ENCODE measurements at places on chromosomes 4 and X.
A peak's percentile ranks its signal among the peaks of the same experiment; 100 is the strongest.

- no peak for DNase-seq
These were observed 51.0 kb downstream of the ADGRL3 start for GRCh38 chr4:61251129-61251528.

- no peak for DNase-seq
These were observed 16.4 kb downstream of the MCUB start for GRCh38 chr4:109576462-109576861.

DNA sequence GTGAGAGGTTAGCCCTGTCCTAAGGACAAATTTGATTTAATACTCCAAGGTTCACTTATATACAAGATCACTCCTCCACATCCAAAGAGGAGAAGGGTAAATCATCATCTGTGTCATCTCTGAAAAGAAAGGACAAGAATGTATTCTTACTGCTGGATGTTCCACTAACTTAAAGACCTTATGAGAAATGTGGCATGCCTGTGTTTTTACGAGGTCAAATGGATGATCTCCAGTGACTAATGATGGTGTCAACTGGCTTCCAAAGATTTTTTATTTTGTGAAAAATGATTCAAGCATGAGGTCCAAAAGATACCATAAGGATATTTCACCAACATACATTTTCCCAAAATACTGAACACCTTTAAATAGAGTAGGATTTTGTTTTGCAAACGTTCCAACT lies 143.4 kb downstream of the PTCHD1 start:
- no peak for DNase-seq

DNA sequence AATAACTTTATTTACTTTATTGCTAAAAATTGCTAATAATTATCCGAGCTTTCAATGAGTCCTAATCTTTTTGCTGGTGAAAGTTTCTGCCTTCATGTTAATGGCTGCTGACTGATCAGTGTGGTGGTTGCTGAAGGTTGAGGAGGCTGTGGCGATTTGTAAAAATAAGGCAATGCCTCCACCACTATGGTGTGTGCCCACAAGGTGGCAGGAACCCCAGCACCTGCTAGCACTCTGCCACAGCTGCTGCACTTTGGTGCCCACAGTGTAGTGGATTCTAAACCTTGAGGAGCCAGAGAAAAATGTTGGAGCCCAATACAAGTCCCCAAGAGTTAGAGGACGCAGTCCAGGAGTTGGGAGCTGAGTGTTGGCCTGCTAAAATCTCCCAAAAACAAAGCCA lies 1237.1 kb downstream of the PCDH19 start:
- DNase-seq: no peak

GRCh38 chrX:153414856-153415510 lies 3.7 kb downstream of the ZFP92 start:
- no peak for DNase-seq

GRCh38 chrX:18733287-18733686 lies 25.8 kb downstream of the PPEF1 start:
- DNase-seq: no peak

DNA sequence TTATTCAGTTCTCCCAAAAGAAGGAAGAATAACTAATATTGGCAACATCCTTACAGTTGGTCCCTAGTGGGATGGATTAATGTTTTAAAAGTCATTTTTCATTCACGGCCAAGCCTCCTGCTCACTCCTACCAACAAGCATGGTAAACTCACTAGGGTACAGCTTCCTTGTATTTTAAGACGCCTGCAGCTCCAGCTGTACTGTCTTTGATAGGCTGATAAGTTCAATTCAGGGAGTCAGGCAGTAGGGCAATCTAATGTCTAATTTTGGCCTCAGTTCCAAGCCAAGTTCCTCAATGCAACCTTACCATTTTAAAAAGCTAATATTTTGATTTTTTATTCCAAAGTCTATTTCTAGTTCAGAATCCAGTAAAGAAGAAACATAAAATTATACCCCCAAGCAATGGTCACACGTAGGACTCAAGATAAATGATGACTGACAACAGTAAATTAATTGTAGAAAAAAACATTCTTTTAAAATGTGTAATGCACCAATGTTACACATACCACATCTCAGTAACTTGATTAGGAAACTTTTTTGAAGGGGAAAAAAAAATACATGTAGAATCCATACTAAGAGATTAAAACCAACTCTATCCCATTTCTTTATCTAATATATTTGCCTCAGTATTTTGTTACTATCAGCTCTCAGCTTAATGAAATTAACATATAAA lies 9.3 kb downstream of the LCORL start:
- DNase-seq: no peak

- DNase-seq: no peak
These were observed at the start of gene PGRMC2 for GRCh38 chr4:128287141-128287870. Gene PGRMC2 (minus strand): TSS chr4:128287813. CDS start chr4:128287790, 23 bp downstream.

DNA sequence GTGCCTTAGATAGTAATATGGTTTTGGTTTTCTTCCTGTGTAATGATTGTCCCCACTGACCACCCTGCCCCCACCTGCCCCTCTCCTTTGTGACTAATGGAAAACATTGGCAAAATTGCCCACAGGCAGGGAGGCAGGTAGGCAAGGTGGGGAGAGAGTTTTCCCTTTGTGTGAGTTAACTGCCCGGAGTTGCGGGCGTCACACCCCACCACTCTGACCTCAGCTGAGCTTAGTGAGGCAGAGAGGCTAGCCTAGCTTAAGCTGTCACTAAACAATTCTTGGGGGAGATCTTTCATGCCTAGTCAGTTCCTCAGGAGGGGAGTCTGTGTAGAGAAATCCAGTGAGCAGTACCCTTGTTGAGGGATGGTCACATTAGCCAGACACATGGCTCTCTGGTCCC lies 245.3 kb downstream of the BCOR start:
- no peak for DNase-seq

DNA sequence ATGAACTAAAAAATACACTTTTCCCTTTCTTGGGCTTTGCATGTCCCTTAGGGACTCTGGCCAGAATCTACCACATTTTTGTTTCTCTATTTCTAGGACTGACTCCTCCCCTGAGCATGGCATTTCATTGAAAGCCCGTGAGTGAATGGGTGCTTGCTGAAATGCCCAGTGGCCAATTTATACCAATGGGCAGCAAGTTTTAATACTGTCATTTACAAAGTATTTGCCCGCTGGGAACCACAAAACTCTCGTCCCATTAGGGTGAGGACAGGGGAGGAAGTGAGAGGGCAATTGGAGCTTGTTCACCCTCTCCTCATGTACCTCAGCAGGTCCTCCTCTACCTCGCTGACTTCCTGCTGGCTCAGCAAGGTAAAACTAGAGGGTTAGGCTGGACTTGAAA lies 1.1 kb downstream of the SRPX2 start:
- DNase-seq: no peak

- DNase-seq: no peak
These were observed 35.4 kb upstream of the UGT2A3 start for GRCh38 chr4:68987007-68987406.

DNA sequence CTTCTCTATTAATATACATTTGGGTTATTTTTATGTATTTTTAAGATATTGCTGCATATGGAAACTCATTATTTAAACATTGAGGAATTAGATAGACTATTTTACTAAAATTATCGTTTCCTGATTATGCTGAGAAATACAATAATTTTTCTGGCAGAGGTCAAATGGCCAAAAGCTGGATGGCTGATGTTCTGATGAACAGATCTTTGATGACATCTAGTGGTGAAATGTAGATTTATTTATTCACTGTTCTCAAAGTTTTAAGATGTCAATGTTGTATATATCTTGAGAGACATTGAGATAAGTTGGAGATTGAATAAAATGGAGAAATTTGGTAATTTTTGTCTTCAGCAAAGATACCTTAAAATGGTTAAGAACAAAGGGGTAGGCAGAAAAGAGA lies 96.2 kb downstream of the UGT8 start:
- peak; percentile 2 for DNase-seq

All from BJ (cell line).